Activated CD8-positive, alpha-beta T cell treated with anti-CD3 and anti-CD28 coated beads for 36 hours (primary cell): ENCODE measurements at places on chromosomes 7 and 10. TPM values are rescaled to one million over a fixed set of nuclear protein-coding genes. Genes with fewer than 3 reads are reported as not detected.

The LRRC18 gene
- not detected for total RNA-seq

The TMEM236 gene
- total RNA-seq, result 0.11 TPM

The ENKUR gene
- total RNA-seq, result not detected

The SPAM1 gene
- not detected for total RNA-seq

DNA sequence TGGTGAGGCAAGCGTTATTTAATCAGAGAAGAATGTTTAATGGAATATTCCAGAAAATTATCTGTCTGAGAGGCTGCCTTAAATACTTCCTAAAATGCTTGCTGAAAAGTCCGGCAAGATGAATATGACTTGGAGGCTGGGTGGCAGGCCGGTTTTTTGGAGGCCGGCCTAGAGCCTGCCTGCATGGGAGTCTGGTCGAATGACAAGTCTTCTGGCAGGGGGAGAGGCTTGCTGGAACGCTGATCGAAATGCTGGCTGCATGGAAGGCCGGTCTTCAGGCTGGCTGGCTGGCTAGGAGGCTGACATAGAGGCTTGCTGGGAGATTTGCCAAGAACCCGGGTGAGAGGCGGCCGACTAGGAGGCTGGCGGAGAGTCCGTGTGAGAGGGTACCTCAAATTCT, 135.7 kb downstream of the OR13A1 start:
- DNase-seq, result no peak

DNA sequence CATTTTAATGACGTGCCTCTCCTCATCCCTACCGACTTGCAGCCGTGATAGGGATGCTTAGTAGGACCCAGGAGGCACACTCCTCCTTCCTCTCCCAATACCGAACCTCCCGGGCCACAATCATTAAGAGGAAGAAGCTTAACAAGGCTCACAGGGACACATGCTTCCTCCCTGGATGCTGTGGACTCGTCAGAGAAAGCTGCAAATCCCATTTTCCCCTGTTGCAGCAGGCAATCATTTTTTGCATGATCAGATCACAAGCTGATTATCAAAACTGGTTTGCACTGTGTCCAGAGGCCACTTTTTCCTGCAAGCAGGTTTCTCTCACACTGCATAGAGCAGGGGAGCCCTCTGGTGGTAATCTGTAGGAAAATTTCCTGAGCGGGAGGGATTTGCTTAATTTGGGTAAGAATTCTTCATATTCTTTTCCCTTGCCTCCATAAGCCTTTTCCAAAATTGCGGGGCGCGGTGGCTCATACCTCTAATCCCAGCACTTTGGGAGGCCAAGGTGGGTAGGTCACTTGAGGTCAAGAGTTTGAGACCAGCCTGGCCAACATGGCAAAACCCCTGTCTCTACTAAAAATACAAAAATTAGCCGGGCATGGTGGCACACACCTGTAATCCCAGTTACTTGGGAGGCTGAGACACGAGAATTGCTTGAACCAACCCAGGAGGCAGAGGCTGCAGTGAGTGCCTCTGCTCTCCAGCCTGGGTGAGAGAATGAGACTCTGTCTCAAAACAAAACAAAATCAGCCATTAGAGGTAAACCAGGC, 16.1 kb upstream of the LAMB4 start:
- DNase-seq, result peak; percentile 71

GRCh38 chr7:24963218-24963617, 16.8 kb downstream of the OSBPL3 start:
- DNase-seq, result peak; percentile 62

GRCh38 chr10:72337039-72337629, 17.6 kb downstream of the DNAJB12 start:
- DNase-seq, result peak; percentile 71
